Astrocyte of the hippocampus (primary cell): ENCODE measurements at places on chromosomes 5 and 9.

DNA sequence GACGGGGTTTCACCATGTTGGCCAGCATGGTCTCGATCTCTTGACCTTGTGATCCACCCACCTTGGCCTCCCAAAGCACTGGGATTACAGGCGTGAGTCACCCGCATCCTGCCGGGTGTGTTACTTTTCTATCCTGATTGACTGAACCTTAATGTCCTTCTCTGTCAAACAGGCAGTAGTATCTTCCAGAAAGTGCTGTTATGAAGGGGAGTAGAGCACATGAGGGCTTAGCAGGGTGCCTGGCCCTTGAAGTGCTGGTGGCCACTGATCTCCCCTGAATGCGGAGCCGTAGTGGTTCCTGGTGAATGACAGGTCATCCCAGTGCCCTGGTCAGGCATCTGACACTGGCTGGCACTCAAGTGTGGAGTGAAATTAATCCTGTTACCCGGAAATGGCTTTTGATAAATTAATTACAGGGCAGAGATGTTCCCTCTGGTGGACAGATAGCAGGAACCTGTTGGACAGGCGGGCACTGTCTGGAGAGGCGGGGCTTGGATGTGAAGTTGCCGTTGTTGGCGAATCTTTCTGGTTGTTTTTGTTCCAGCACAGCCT is 28.4 kb downstream of the PRRC2B start:
- DNase-seq: peak; percentile 54

DNA sequence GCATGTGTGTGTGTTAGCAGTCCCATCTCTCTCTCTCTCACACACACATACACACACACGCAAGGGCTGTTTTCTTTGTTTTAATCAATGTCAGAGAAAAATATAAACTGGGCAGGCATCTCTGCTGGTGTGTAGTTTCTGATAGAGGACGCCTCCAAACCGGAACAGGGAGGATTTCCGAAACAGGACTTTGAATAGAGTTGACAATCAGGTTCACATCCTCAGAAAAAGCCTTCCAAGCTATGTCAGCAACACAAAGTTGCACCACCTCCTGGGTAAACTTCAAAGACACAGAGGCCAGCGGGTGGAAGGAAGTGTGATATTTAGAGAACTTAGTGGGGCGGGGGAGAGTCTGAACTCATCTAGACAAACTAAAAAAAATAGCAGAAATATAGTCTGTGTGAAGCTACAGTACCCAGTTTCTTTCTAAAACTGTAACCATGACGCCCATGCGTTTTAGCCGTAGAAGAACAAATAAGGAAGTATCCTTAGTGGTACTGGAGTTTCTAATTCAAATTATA is 1.2 kb downstream of the ST8SIA4 start:
- DNase-seq: peak; percentile 46

- no peak for DNase-seq
These were observed 258.9 kb downstream of the TAF11L14 start for GRCh38 chr5:17893026-17893635.

- DNase-seq: no peak
These were observed 505 bp upstream of the ACER2 start for GRCh38 chr9:19408316-19408692.

DNA sequence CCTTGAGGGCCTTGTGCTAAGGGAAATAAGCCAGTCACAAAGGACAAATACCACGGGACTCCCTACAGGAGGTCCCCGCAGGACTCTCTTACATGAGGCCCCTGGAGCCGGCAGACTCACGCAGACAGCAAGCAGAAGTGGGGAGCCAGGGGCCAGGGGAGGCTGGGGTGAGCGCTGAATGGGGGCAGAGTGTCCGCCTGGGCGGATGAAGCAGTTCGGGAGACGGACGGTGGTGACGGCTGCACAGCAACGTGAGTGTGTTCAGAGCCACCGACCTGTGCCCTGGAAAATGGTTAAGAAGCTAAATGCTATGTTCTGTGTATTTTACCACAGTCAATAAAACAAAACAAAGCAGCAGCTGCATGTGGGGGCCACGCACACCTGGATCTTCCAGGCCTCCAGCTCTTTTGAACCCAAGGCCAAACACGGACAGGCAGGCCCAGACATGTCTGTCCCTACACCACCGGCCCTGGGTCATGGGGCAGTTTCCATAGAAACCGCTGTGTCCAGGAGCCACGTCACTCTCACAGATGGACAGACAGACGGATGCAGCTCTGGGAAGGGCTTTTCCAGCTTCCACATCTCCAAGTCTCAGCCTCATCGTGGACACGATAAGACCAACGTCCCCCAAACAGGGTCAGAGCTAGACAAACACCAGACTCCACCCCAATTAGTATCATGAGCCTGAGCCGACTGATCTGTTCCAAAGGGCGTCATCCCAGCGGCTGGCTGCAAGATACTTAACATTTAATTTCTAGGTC is 103.9 kb downstream of the VAV2 start:
- DNase-seq: peak; percentile 39

DNA sequence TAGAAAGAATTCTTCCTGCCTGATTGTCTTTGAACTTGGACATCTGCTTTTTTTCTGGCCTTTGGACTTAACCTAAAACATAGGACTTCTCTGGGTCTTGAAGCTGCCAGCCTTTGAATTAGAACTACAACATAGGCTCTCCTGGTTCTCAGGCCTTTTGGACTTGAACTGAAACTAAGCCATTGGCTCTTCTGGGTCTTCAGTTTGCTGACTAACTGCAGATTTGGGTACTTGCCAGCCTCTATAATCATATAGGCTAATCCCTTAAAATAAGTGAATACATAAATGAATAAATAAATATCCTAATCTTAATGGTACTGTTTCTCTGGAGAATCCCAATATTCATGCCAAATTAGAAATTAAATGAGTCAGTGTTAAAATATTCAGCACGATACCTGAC is 473.4 kb upstream of the PAPPA start:
- peak; percentile 14 for DNase-seq

DNA sequence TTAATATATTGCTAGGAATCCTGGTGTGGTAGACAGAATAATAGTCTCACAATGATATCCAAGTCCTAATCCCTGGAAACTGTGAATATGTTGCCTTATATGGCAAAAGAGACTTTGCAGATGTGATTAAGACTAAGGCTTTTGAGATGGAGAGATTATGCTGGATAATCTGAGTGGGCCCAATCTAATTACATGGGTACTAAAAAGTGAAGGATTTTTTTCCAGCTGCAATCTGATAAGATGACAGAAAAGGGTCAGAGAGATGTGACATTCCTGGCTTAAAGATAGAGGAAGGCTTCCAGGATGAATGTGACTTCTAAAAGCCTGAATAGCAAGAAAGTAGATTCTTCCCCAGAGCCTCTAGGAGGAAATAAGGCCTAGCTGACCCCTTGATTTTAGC is 80.7 kb upstream of the MPDZ start:
- no peak for DNase-seq

- peak; percentile 46 for DNase-seq
These were observed 62.6 kb upstream of the SLC25A51 start for GRCh38 chr9:37966412-37967013.

GRCh38 chr5:102596951-102597350 is 98.2 kb upstream of the SLCO6A1 start:
- DNase-seq: no peak

DNA sequence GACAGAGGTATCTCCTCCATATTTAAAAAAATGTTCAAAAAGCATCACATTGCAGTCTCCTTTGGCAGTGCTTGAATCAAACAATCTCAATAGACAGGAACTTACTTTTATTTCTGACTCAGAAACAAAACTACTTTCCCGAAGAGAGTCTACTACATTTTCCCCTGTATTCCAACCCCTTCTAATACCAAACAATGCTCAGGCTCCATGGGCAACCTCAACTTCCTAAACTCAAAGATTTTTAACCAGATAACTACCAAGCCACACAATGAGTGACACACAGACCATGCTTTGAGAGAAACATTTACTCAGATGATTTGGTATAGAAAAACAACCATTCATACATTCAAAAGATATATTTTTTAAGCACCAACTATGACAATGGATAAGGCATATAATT is 70.5 kb downstream of the APBA1 start:
- DNase-seq: no peak

DNA sequence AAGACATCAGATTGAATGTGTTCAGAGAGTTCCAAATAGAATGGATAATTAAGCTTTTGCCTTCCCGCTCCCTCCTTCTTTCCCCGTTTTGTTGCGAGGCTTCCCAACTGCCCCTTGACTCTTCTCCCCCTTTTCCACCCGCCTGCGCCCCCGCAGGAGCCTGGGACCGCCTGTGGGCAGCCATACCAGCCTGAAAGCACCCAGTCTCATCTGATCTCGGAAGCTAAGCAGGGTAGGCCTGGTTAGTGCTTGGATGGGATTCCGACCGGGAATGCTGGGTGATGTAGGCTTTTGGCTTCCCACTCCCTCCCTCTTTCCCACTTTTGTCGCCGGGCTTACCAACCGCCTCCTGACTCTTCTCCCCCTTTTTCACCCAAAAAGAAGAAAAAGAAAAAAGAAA is 6.8 kb upstream of the HSD17B4 start:
- DNase-seq: no peak

GRCh38 chr9:95028853-95029219 is 288.7 kb downstream of the FANCC start:
- no peak for DNase-seq

DNA sequence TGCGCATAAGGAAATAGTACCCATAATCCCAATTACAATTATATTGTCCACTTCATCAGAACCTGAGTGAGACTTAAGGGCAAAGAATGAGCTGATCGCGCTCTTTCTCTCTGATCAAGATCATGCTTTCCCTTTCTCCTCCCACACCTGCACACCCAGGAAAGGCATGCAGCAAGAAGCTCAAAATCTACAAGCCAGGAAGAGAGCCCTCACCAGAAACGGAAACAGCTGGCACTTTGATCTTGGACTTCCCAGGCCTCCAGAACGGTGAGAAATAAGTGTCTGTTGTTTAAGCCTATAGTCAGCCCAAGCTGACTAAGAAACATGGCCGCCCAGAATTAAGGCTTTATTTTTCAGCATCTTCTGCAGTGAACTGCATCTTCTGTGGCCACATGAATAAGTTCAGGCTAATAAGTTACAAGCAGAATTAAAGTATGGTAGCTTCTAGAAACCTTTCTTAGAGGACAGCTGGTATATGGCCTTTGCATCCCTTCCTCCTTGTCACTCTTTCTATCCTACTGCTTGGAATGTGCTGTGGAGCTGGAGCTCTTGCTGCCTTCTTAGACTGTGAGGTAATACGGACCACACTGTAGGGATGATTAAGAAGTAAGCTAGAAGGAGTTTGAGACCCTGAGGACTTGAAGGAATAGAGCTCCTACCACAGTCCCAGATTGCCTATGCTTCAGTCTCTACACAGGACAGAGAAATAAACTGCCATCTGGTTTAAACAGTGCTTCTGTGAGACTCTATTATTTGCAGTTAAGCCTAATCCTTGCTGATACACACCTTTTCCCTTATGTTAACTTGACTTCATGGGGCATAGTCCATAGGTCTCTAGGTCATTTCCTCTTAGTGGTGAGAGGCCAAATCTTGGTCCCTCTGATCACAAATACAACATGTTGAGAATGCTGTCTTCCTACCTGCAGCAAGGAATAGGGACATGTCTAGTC is 17.2 kb downstream of the OR2S2 start:
- DNase-seq: no peak

DNA sequence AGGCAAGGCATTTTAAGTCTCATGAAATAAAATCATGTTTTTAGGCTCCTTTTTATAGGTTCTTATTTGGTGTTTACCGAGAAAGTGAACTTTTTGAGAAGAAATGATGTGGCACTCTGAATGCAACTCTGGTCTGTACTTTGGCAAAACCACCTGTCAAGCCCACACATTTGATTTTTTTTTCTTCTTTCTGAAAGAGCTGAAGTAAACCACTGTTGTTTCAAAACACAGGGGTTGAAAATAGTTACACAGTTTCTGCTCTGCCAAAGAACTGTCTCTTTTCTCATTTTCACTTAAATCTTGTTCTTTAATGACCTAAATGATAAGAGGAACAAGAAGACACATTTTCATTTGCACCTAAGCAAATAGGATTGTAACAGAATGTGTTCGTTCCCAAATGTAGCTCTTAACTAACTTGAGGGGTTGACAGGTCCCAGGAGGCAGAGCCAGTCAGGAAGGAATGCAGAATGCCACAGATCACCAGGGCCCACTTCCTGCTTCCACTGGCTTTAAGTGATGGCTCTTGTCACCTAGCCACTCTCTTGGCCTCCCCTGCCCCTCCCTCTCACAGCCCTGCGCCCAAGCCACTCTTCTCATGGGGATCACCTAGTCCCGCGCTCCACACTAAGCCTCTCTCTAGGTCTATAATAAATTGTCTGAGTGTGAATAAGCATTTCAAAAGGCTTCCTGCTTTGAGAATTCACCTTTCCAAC is 47.3 kb downstream of the MED27 start:
- DNase-seq: peak; percentile 33

GRCh38 chr5:71877511-71877910 is 158.4 kb downstream of the CARTPT start:
- no peak for DNase-seq

- DNase-seq: peak; percentile 3
These were observed 1889.4 kb upstream of the CDH9 start for GRCh38 chr5:28927559-28928326.
